ENCODE measurements at places on chromosomes 12 and 14.

GRCh38 chr12:91177381-91177780 lies 5.2 kb downstream of the DCN start:
- no peak for DNase-seq
- H3K27ac ChIP-seq: peak overlapping the region; percentile 81
- peak overlapping the region; percentile 27 for H3K4me3 ChIP-seq

GRCh38 chr14:24996930-24997725 lies 52.8 kb downstream of the STXBP6 start:
- no peaks in the 10 kb centered on the region for H3K36me3 ChIP-seq
- DNase-seq: no peak
- H3K27me3 ChIP-seq: no peaks in the 10 kb centered on the region
- H3K27ac ChIP-seq: no peak overlapping the region

- H3K4me1 ChIP-seq: peaks cover 12% of the 10 kb centered on the region
- no peak overlapping the region for H3K4me3 ChIP-seq
- no peaks in the 10 kb centered on the region for H3K36me3 ChIP-seq
- no peak for DNase-seq
Measured at GRCh38 chr12:23290627-23291330, 658.7 kb downstream of the SOX5 start.

- no peaks in the 10 kb centered on the region for H3K27me3 ChIP-seq
- H3K36me3 ChIP-seq: no peaks in the 10 kb centered on the region
- H3K27ac ChIP-seq: no peak overlapping the region
- no peaks in the 10 kb centered on the region for H3K4me1 ChIP-seq
- no peak overlapping the region for H3K4me3 ChIP-seq
Measured at GRCh38 chr12:93563807-93564538, 8.5 kb upstream of the SOCS2 start.

GRCh38 chr12:52445876-52446275 lies 6.1 kb downstream of the KRT6B start:
- H3K27me3 ChIP-seq: no peaks in the 10 kb centered on the region
- no peak for DNase-seq
- no peaks in the 10 kb centered on the region for H3K4me1 ChIP-seq
- H3K36me3 ChIP-seq: no peaks in the 10 kb centered on the region

DNA sequence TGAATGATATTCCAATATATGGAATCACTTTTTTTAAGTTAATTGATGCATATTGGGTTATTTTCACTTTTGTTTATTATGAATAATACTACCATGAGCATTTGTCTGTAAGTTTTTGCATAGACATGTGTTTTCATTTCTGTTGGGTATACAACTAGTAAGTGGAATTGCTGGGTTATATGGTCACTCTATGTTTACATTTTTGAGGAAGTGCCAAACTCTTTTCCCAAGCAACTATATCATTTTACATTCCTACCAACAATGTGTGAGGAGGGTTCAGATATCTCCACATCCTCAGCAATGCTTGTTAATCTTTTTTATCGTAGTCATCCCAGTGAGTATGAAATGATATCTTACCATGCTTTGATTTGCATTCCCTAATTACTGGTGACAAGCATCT lies 64.0 kb downstream of the MON2 start:
- H3K27ac ChIP-seq: no peak overlapping the region
- H3K27me3 ChIP-seq: no peaks in the 10 kb centered on the region
- no peak overlapping the region for H3K4me3 ChIP-seq
- no peaks in the 10 kb centered on the region for H3K36me3 ChIP-seq
- no peak for DNase-seq
- no peaks in the 10 kb centered on the region for H3K4me1 ChIP-seq

GRCh38 chr12:17192721-17193120 lies 586.8 kb upstream of the LMO3 start:
- H3K36me3 ChIP-seq: no peaks in the 10 kb centered on the region
- H3K27me3 ChIP-seq: no peaks in the 10 kb centered on the region
- no peak overlapping the region for H3K27ac ChIP-seq
- DNase-seq: no peak
- H3K4me3 ChIP-seq: no peak overlapping the region

DNA sequence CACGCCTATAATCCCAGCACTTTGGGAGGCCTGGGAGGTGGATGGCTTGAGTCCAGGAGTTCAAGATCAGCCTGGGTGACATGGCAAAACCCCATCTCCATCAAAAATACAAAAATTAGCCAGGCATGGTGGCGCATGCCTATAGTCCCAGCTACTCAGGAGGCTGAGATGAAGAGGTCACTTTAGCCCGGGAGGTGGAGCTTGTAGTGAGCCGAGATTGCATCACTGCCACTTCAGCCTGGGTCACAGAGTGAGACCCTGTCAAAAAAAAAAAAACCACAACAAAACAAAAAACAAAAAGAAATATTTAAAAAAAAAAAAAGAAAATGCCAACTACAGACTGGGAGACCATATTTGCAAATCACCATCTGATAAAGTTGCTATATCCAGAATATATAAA lies 17.5 kb downstream of the WDR89 start:
- H3K4me3 ChIP-seq: no peak overlapping the region
- no peak overlapping the region for H3K27ac ChIP-seq
- H3K4me1 ChIP-seq: no peaks in the 10 kb centered on the region
- no peaks in the 10 kb centered on the region for H3K36me3 ChIP-seq
- no peak for DNase-seq

- no peak overlapping the region for H3K27ac ChIP-seq
- H3K4me3 ChIP-seq: no peak overlapping the region
- H3K36me3 ChIP-seq: no peaks in the 10 kb centered on the region
Measured at GRCh38 chr14:63654346-63654745, 12.7 kb upstream of the WDR89 start.

- H3K27ac ChIP-seq: no peak overlapping the region
- H3K4me3 ChIP-seq: no peak overlapping the region
- H3K36me3 ChIP-seq: no peaks in the 10 kb centered on the region
- no peak for DNase-seq
- H3K27me3 ChIP-seq: no peaks in the 10 kb centered on the region
- H3K4me1 ChIP-seq: no peaks in the 10 kb centered on the region
Measured at GRCh38 chr12:114976372-114976771, 292.4 kb upstream of the TBX3 start.

DNA sequence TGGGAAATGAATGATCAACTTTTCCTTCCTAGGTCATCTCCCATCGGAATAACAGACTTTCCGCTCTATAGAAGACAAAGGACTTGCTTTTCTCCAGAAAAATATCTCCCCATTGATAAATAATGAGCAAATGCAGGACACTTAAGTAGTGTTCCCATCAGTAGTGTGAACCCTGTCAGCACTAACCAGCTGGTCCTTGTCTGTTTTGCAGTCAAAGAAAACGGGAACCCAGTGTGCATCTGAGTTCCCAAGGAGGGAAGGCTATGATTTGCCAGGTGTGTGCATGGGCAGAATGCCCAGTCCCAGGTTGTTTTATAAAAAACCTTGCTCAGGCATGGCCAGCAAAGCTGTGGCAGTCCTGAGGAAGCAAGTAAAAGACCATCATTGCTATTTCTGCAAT lies 256.5 kb upstream of the HMGA2 start:
- no peak for DNase-seq
- H3K4me3 ChIP-seq: no peak overlapping the region
- no peaks in the 10 kb centered on the region for H3K27me3 ChIP-seq

- H3K4me3 ChIP-seq: no peak overlapping the region
- no peaks in the 10 kb centered on the region for H3K36me3 ChIP-seq
- H3K27me3 ChIP-seq: no peaks in the 10 kb centered on the region
- H3K4me1 ChIP-seq: peaks cover 18% of the 10 kb centered on the region
- peak; percentile 20 for DNase-seq
Measured at GRCh38 chr14:102215071-102215470, 75.4 kb downstream of the WDR20 start.

- no peak for DNase-seq
- no peak overlapping the region for H3K27ac ChIP-seq
- H3K4me3 ChIP-seq: no peak overlapping the region
- no peaks in the 10 kb centered on the region for H3K36me3 ChIP-seq
- H3K27me3 ChIP-seq: no peaks in the 10 kb centered on the region
Measured at GRCh38 chr14:71538288-71538687, 393.9 kb upstream of the RGS6 start.

- no peaks in the 10 kb centered on the region for H3K36me3 ChIP-seq
- H3K27me3 ChIP-seq: no peaks in the 10 kb centered on the region
- DNase-seq: peak; percentile 56
- no peak overlapping the region for H3K27ac ChIP-seq
- no peaks in the 10 kb centered on the region for H3K4me1 ChIP-seq
Measured at GRCh38 chr14:22915886-22916521, 2.9 kb downstream of the RBM23 start.

GRCh38 chr12:43004908-43005307 lies 415.4 kb upstream of the PRICKLE1 start:
- no peak for DNase-seq
- H3K4me3 ChIP-seq: no peak overlapping the region
- H3K36me3 ChIP-seq: no peaks in the 10 kb centered on the region
- H3K27me3 ChIP-seq: no peaks in the 10 kb centered on the region
- peaks cover 6% of the 10 kb centered on the region for H3K4me1 ChIP-seq

GRCh38 chr12:105330931-105331804 lies 677 bp downstream of the C12orf75 start:
- no peak for DNase-seq
- H3K4me3 ChIP-seq: peak overlapping the region; percentile 92
- peak overlapping the region; percentile 75 for H3K27ac ChIP-seq
- H3K36me3 ChIP-seq: no peaks in the 10 kb centered on the region

GRCh38 chr14:89862856-89863255 lies 91.7 kb downstream of the EFCAB11 start:
- no peaks in the 10 kb centered on the region for H3K27me3 ChIP-seq
- no peak overlapping the region for H3K4me3 ChIP-seq
- no peaks in the 10 kb centered on the region for H3K36me3 ChIP-seq

DNA sequence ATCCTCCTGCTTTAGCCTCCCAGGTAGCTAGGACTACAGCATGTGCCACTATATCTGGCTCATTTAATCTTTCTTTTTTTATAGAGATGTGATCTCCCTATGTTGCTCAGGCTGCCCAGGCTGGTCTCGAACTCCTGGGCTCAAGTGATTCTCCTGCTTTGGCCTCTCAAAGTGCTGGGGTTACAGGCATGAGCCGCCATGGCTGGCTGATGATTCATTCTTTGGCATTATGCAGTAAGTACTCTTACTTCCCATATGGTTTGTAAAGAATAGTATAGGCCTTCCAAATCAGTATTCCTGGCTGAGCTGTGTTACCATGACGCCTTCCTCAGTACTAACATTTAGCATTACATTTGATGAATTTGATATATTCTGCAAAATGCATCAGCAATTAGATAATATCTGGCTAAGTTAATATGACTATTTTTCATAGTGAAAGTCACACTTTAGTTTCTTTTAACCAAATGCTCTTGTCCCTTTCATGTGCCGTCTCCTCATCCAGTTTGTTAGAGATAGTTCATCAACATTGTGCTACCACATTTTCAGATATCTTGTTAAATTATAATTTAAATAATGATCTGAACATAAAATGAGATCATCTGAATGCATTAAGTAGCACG lies 3.2 kb upstream of the MIA2 start:
- no peak for DNase-seq
- peaks cover 3% of the 10 kb centered on the region for H3K4me1 ChIP-seq
- H3K4me3 ChIP-seq: no peak overlapping the region
- H3K36me3 ChIP-seq: no peaks in the 10 kb centered on the region
- no peak overlapping the region for H3K27ac ChIP-seq

- H3K27me3 ChIP-seq: no peaks in the 10 kb centered on the region
- peak overlapping the region; percentile 19 for H3K27ac ChIP-seq
- DNase-seq: no peak
- H3K4me3 ChIP-seq: no peak overlapping the region
- no peaks in the 10 kb centered on the region for H3K36me3 ChIP-seq
Measured at GRCh38 chr12:64672925-64673409, 62.7 kb downstream of the RASSF3 start.

DNA sequence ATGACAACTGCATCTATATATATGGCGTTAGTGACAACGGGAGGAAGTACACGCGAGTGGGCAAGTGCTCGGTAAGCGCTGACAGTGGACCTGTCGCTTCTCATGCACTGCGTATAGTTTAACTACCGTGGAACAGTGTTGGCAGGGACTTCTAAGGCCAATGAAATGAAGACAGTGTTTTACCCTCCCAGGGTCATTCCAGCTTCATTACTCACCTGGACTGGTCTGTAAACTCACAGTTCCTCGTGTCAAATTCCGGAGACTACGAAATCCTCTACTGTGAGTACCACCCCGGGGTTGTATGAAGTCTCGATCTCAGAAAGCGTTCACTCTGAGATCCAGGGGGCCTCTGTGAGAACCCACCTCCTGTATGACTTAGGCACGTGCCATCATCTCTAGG lies 129.2 kb upstream of the EVL start:
- H3K27ac ChIP-seq: no peak overlapping the region
- H3K27me3 ChIP-seq: no peaks in the 10 kb centered on the region
- no peaks in the 10 kb centered on the region for H3K4me1 ChIP-seq
- no peak overlapping the region for H3K4me3 ChIP-seq

DNA sequence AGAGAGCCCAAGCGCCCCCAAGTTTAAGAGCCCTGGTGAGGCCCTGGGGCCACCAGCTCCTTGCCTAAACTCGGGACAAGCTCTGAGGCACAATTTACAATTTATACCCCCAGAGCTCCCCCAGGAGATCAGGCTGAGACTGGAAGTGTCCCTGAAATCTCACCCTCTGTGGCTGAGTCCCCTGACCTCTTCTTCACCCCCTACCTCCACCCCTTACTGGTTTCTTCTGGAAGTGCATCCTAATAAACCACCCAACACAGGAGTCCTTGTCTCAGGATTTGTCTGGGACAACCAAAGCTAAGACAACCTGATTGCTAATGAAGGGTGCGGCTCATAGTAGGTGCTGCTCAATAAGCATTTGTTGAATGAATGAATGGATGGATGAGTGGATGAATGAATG lies 206.4 kb downstream of the BCL11B start:
- DNase-seq: no peak
- no peaks in the 10 kb centered on the region for H3K27me3 ChIP-seq
- no peaks in the 10 kb centered on the region for H3K36me3 ChIP-seq
- H3K27ac ChIP-seq: no peak overlapping the region
- H3K4me3 ChIP-seq: no peak overlapping the region
- H3K4me1 ChIP-seq: no peaks in the 10 kb centered on the region

DNA sequence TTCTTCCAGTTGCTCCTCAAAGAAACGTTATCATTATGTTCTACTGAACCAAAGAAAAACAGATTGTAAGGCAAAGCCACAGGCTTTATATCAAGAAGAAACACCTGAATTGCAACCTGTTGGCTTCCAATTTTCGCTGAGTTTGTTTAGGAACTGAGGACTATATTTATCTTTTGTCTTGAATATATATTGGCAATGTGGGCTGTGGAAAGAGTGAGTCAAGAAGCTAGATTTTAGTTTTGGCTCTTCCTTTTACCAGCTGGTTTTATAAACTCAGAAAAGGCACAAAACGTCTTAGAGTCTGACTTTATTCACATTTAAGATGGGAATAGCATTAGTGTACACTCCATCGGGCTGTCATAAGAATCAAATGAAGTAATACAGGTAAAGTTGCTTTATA lies 10.4 kb upstream of the PTHLH start:
- H3K27me3 ChIP-seq: no peaks in the 10 kb centered on the region
- no peaks in the 10 kb centered on the region for H3K4me1 ChIP-seq
- H3K36me3 ChIP-seq: no peaks in the 10 kb centered on the region
- DNase-seq: no peak
- no peak overlapping the region for H3K4me3 ChIP-seq
- no peak overlapping the region for H3K27ac ChIP-seq
